ENCODE measurements at places on chromosomes 5 and 9.

DNA sequence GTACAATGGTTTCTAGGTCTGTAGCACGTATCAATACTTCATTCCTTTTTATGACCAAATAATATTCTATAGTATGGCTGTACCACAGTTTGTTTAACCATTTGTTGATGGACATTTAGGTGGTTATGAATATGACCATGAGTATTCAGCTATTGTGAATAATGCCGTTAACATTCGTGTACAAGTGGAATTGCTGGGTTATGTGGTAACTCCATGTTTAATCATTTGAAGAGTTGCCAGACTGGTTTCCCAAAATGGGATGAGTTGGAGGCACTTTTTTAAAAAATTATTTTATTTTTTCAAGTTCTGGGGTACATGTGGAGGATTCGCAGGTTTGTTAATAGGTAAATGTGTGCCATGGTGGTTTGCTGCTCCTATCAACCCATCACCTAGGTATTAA is 4.6 kb downstream of the SNX2 start:
- DNase-seq = no peak

- no peak for DNase-seq
Measured at GRCh38 chr5:157362012-157362411, 96.1 kb downstream of the CYFIP2 start.

DNA sequence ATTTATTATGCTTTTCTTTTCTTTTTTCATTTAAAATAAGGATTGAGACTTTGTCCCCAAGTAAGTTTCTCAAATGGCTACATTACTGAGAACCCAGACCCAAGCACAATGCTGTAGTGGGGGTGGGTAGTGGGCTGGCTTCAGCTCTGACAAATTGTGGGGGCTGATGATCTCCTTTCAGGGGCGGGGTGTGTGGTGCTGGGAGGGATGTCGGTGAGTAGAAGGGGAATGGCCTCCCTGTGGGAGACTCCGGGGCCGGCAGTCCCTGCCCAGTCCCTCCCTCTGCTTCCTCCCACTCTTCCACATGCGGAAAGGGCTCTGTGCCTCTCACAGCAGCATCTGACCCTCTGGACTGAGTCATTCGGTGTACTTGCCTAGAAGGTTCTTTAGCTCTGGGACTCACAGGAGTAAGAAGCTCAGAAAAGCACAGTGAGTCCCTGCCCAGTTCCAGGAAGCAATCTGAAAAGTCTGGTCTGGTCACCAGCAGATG is 14.3 kb downstream of the CD180 start:
- DNase-seq = no peak

- no peak for DNase-seq
Measured at GRCh38 chr5:143186623-143187022, 216.9 kb downstream of the NR3C1 start.

DNA sequence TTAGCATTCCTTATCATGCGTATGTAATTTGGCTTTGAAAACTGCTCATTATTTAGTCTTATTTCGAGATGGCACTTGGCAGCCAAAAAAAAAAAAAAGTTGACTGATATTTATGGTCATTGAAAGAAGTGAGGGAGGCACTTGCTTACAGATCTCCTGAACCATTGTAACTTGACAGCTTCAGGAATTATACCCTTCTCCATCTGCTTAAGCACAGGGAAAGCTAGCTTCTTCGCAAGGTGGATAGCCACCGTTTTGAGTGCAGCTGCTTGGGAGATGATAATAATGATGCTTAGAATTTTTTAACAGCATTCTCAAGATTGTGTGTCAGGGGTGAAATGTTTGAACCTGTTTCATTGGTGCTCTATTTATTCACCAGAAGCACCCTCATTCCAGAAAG is 116.1 kb downstream of the GIN1 start:
- DNase-seq = no peak

DNA sequence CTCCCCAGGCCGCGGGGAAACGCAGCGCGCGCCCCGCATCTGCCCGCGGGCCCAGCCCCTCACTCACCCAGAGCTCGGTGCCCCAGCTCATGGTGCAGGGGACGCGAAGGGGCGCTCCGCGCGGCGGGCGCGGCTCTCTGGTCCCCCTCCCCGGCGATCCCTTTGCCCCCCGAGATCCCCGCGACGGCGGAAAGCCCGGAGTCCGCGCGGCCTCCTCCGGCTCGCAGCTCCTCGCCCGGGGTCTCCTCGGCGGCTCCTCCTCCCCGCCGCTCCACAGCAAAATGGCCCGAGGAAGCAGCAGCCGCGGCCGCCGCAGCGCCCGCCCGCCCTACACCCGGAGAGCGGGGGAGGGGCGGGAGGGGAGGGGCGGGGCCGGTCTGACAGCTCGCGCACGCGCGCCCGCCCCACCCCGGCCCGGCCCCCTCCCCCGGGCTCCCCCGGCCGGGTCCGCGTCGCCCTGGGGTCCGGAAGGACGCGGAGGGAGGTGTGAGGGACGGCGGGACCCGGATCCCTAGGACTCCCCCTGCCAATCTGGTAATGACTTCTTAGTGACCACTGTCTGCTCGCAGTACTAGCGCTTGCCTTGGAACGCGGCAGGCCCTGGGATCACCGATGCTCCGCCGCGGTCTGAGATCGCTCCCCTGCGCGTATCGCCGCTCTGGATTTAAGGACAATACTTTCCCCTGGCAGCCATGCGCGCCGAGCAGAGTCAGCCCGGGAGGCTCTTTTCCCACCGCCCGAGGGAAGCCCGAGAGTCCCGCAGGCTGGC is at the start of gene FNBP1:
TSS of gene FNBP1 (minus strand) at position 305 of the 769 bp plus-strand sequence. CDS start at position 91, 214 bp downstream.
- peak; percentile 79 for DNase-seq

GRCh38 chr5:160702934-160703333 is 149.1 kb downstream of the ATP10B start:
- no peak for DNase-seq

DNA sequence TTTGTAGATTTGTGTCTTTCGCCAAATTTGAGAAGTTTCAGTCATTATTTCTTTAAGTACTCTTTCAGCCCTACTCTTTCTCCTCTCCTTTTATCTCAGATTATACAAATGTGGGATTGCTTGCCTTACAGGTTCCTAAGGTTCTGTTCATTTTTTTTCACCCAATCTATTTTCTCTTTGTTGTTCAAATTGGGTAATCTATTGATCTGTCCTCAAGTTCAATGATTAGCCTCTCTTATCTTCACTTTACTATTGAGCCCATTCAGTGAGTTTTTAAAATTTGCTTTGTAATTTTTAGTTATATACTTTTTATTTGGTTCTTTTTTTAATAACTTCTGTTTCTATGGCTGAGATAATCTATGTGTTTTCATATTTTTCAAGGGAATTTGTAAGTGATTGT is 282.1 kb downstream of the FER start:
- no peak for DNase-seq

DNA sequence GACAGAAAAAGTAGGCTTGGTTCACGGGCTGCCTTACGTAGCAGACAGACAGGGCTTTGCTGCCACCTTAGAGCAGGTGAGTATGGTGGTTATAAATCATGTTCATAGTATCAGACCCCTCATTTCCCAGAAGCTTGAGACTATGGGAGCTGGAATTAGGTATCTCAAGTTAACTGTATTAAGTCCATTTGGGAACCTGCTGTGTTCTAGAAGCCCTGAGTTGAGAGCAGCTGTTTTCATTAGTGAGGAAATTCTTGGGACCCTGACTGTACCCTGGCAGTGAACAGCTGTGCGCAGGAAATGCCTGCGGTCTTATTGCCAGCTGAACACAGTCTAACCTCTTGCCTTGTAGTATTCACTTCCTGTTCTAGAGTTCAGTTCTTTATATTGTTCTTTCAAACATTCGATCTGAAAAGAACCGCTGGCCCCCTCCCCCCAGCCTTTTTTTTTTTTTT is 29.8 kb downstream of the UGCG start:
- DNase-seq = peak; percentile 29

DNA sequence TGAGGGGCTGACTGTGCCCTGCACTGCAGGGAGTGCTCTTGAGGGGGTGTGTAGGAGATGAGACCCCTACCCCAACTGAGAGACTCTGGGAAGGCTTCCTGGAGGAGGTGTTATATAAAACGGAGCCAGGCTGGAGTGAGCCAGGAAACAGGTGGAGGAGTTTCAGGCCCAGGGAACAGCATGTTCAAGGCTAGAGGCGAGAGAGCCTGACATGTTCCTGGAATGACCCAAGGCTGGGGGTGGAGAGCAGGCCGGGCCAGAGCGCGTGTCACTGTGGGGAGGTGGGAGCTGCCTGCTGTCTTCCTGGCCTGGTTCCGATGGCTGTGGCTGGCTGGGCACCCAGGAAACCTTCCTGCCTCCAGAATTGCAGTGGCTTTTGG is 48.7 kb downstream of the RXRA start:
- no peak for DNase-seq

- no peak for DNase-seq
Measured at GRCh38 chr5:137730336-137730735, 5.6 kb downstream of the KLHL3 start.

GRCh38 chr5:52801329-52801728 is 13.6 kb downstream of the ITGA1 start:
- DNase-seq = no peak

GRCh38 chr5:68272289-68272688 is 56.7 kb downstream of the PIK3R1 start:
- no peak for DNase-seq

GRCh38 chr5:178279723-178280438 is 47.3 kb upstream of the PHYKPL start:
- DNase-seq = peak; percentile 51

DNA sequence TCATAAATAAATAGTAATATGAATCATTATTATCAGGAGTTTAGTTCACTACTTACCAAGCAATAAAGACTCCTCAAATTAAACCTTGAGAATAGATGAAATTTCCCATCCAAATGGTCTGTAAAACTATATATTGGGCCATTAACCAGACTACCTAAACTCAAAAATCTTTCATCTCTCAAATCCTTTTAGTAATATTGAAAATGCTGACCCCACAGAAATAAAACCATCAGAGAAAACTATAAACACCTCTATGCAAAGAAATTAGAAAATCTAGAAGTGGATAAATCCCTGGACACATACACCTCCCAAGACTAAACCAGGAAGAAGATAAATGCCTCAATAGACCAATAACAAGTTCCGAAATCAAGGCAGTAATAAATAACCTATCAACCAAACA is 723.2 kb downstream of the TLE4 start:
- no peak for DNase-seq

- DNase-seq = no peak
Measured at GRCh38 chr5:28896949-28897348, 1858.6 kb upstream of the CDH9 start.

DNA sequence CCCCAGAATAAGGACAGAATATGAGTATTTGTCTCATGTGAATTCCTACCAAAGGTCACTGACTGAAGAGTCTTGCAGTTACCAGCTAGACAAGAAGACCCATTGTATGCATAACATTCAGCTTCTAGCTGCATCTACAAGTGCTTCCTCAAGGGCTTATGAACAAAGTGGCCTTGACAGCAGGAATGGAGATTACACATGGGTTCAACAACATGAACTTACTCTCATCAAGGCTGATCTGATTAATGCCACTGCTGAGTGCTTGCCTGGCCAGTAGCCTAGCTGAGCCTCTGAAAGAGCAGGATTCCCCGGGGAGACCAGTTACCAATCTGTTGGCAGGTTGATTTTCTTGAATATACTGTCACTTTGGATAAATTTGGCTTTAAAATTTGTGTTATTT is 76.7 kb upstream of the CHD1 start:
- no peak for DNase-seq

DNA sequence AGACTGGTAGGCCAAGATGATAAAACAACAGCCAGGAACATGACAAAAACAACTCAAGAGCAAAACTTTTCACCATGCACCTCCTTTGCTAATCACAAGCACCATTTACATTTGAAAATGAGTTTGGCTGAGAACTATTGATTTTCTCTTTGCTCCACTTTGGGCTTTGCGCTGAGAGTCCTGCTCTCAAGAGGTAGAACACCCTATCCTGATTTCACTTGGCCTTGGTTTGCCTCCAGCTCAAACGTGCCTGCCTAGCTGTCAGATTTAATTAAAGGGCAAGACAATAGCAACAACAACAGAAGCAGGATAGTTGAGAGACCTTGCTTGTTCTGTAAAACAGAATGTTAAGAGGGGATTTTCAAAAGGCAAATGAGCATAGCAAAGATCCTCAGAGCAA is 128.2 kb upstream of the ASTN2 start:
- DNase-seq = no peak

GRCh38 chr5:31581498-31582099 is 49.5 kb downstream of the C5orf22 start:
- DNase-seq = no peak

DNA sequence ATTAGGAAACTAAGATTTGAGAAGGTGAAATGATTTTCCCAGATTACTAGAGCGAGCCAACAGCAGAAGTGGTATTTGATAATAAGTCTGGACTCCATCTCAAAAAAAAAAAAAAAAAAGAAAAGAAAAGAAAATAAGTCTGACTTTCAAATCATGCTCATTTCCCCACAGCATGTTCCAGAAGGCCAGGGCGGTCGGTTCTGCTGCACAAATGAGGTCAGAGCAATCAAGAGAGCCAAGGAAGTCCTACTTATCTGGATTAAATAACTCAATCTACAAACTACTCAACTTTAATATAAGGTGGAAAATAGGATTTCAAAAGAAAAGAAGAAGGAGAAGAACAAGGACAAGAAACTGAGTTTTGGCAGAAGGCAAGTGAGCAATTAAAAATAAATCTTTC is 130.4 kb upstream of the RASA1 start:
- no peak for DNase-seq

GRCh38 chr9:21576331-21577189 is 94.4 kb upstream of the IFNE start:
- DNase-seq = no peak
